ENCODE measurements at places on chromosomes 1 and 21.

GRCh38 chr1:118275472-118276115 lies 90.6 kb upstream of the SPAG17 start:
- DNase-seq, result no peak

GRCh38 chr1:164644774-164645644 lies 86.0 kb downstream of the PBX1 start:
- DNase-seq, result no peak

DNA sequence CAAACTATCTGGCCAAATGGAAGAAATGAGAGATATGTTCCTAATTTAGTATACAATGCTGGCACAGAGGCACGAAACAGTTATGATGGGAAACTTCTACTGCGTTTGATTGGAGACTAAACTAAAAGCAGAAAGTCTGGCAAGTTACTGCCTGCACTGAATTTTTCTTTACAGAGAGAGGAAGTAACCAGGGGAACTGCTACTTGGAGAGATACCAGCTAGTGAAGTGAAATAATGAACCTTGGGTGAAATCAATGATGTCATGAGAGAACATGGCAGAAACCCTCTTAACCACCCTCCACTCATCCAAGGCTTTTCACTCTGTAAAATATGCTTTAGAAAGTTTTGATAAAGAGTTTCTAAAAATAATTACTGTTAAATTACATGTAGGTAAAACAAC lies 29.3 kb downstream of the NIBAN1 start:
- DNase-seq, result no peak

GRCh38 chr1:222390181-222390580 lies 157.7 kb downstream of the HHIPL2 start:
- DNase-seq, result no peak

- DNase-seq, result no peak
These were observed 30.6 kb downstream of the QSOX1 start for GRCh38 chr1:180185281-180185680.

DNA sequence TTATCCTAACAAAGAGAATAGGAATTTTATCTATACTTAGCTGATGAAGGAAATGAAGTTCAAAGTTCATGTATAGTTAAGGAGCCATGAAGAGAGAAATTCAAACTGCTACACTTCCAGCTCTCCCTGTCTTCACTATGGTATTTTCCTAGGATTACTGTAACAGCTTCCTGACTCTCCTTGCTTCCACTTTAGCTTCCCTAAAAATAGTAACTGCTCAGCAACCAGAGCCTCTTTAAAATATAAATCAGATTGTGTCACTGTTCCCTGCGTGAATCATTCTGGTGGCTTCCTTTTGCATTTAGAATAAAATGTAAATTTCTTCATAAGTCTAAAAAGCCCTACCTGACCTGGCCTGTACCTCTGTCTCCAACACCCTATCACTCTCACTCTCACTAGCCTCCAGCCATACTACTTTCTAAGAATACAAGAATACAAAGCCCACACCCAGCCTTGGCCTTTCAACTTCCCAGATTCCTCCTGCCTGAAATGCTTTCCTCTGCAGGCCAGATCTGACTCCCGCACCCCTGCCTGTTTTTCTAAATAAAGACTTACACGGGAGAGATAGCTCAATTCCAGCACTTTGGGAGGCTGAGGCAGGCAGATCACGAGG lies 30.5 kb downstream of the OR10J1 start:
- DNase-seq, result no peak

DNA sequence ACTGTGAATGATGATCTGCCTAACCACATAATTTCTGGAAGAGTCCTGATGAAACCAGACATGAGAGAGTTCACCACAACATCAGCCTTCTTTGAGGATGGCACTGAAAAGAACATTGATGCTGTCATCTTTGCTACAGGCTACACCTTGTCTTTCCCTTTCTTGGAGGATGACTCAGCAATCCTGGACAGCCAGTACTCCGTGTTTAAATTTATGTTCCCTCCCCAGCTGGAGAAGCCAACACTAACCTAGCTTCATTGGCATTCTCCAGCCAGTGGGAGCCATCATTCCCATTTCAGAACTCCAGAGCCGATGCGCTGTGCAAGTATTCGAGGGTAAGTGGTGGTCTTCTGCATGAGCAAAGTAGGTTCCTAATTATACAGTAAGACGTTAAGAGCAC lies 164.1 kb upstream of the POGK start:
- DNase-seq, result no peak

GRCh38 chr1:166693673-166694297 lies 145.5 kb upstream of the POGK start:
- DNase-seq, result no peak

DNA sequence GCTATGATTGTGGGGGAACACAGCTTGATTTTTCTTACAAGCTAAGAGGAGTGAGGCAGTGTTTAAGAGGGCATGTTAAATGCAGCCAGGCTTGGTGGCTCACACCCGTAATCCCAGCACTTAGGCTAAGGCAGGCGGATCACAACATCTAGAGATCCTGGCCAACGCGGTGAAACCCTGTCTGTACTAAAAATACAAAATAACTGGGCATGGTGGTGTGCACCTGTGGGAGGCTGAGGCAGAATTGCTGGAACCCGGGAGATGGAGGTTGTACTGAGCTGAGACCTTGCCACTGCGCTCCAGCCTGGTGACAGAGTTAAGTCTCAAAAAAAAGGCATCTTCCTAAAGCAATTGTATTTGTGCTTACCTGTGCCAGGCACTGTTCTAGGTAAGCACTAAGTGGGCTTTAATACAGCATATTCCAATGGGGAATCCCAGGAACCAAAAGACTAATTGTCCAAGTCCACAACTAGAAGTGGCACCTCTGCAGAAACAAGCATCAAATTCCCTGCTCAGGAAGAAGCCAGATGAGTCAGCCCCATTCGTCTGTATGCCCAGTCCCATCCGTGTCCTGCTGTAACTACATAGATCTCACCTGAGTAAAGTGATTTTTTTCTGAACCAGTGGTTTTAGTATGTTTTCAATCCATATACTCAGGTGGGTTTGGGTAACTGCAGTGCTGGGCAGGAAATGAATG lies 4.6 kb downstream of the RCC1 start:
- DNase-seq, result peak; percentile 37

DNA sequence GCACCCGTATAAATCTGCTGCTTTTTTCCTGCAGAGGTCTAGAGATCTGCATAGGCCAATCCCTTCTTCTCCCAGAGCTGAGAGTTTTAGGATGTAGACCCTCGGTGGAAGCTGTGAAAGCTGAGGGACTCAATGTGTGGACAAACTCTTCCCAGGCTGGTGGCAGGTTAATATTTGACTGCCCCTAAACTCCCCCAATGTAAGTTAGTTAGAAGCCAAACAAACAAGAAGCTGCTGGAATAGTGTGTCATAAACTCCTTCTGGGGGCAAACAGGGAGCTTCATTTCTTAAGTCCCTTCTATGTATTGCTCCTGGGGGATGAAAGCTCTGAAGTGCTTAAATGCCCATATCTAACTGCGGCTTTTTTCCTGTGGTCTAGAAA lies 72.3 kb downstream of the SCMH1 start:
- no peak for DNase-seq

DNA sequence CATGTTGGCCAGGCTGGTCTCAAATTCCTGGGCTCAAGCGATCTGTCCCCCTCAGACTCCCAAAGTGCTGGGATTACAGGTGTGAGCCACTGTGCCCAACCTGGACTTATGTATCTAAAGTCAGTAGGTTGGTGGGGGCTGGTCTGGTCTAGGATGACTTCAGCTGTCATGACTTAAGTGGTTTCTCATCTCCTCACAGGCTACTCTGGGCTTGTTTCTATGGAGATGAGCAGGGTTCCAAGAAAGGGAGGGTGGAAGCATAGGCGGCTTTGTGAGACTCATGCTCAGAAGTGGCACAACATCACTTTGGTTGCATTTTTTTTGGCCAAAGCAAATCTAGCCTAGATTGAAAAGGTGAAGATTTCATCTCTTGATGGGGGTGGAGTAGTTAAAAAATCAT lies 115.9 kb upstream of the IVNS1ABP start:
- DNase-seq, result no peak

DNA sequence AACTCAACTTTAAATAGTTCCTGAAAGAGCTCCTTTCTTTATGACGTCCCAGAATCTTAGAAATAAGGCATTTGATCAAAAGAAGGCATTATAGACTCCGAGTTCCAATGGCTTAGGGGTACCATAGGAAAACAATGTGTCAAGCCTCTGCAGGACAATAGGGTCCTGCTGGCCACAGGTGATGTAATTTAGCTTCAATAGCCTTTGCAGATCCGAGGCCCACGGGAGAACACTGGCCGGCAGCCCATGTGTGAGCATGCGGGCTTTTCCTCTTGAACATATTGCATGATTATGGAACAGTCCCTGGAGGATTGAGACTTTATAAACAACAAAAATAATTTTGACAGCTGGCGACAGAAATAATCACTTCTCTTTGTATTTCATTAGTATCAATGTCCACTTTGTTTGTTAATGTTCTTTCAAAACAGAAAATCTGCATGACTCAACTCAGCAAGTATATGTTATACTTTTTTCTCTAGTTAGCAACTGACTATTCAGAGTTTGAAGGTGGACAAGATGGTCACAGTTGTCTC lies 49.0 kb upstream of the NR5A2 start:
- no peak for DNase-seq

DNA sequence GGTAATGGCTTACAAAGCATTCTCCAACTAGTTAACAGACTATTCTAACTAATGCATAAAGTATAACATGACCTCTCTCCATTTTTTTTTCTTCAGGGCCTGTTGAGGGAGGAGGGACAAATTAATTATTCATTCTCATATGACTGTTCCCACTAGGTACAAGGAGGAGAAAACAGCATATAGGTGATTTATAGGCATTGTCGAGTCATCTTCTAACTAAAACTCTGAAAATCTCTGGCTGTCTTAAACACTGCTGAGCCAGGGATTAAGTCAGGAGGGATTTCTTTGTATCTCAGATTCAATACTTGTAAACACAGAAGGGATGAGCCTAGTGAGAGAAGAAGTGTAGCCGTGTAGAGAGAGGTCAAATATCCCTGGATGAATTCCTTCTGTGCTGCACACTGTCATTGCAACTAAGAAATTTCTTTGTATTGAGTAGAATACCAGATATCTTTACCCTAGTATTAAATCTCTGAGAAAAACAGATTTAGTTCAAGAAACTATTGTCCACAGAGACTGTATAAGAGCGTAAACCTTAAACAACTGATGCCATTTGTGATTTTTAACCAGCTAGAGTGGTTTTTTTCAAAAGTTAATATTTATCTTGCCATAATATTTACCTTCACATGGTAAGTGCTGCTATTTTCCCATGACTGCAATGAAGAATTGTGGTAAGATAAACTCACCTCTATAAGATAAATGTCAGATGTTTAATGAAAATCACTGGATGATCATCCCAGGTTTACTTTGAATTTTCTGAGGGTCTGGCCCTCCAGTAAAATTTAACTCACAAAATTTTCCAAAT lies 465.3 kb downstream of the RWDD3 start:
- DNase-seq, result no peak

DNA sequence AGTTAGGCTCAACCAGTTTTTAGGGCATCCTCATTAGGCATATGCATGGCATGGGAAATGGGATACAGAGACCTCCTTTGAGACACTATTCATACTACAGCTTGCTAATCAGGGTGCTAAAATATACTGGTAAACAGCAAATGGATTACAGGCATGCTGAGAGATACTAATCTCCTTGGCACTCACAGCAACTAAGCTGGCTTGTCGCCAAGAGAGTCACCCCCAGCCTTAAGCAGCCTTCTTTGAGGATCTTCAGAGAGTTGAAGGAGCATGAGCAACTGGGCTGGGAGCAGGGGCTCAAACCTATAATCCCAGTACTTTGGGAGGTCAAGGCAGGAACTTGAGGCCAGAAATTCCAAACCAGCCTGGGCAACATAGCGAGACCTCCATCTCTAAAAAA lies 120.1 kb upstream of the NR5A2 start:
- no peak for DNase-seq

- no peak for DNase-seq
These were observed 26.2 kb downstream of the UMODL1 start for GRCh38 chr21:42097274-42097673.

- DNase-seq, result no peak
These were observed 109.6 kb downstream of the PCP4 start for GRCh38 chr21:39976800-39977199.

GRCh38 chr1:32338637-32339145 lies 2.7 kb upstream of the MARCKSL1 start:
- DNase-seq, result no peak

DNA sequence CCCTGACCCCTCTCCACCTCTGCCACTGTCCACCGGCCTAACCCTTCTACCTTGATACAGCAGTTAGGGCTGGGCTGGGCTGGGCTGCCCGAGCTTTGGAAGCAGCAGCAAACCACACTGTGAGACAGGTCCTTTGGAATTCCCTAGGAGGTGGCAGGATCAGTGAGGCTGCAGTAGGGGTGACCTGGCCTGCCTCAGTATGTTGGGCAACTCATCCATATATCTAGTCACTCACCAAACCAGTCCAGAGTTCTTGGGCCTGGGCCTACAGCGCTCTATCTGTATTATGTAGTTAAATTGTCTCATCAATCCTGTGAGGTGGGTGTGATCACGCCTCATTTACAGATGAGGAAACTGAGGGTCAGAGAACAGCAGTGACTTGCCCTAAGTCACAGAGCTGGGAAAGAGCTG lies 13.3 kb upstream of the SYNC start:
- DNase-seq, result no peak

GRCh38 chr1:156295391-156295947 lies at the start of gene GLMP:
GLMP (minus strand) TSS chr1:156295679; CDS start chr1:156295645, 34 bp downstream.
- DNase-seq, result peak; percentile 55

DNA sequence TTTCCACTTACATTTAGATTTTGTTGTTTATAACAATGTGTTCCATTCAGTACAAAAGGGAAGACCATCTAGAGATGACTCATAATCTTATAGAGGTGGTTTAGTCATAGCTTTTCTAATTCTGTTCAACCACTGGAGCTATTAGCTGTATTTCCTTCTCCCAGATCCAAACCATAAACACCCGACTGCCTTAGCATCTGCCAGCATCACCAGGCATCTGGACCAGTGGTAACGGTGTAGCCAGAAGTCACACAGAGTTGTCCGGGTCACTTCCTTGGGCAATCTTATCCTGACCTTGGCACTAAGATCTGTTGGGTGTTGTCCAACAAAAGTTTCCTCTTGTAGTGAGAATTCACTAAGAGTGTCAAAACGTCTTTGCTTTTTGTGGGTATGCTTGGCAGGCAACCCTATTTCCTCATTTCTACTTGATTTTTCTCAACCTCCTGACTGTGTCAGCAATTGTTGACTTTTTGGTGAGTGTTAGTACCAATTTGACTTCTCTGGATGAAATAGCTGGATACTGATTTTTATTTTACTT lies 372.1 kb upstream of the B3GALT2 start:
- DNase-seq, result peak; percentile 28

DNA sequence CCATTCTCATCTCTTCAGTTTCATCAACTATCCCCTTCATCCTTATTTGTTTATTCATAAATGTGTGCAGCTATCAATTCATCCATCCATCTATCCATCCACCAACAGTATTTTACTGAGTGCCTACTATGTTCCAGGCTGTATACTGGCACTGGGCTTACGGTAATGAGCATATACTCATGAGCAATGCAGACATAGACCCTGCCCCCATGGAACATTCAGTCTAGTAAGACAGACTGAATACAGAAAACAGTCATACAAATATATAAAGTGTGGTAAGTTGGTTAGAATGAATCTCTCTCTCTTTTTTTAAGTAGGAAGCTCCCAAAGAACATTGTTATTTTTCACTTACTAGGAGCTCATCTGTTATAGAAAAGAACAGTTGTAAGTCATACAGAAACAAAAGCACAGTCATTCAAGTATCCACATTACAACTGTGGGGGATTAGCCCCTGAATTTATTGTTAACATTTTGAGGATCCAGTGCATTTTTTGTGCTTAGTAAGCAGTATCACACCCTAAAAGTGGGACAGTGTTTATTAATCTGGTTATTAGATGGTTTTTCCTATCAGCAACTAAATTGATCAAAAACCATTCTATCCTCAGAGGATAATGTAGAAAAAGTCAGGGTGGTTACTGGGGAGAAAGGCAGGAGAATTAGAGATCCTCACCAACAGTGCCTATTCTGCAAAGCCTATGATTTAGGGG lies 3.6 kb downstream of the SLC16A4 start:
- DNase-seq, result no peak
